ENCODE measurements at places on chromosomes 6 and 20.

DNA sequence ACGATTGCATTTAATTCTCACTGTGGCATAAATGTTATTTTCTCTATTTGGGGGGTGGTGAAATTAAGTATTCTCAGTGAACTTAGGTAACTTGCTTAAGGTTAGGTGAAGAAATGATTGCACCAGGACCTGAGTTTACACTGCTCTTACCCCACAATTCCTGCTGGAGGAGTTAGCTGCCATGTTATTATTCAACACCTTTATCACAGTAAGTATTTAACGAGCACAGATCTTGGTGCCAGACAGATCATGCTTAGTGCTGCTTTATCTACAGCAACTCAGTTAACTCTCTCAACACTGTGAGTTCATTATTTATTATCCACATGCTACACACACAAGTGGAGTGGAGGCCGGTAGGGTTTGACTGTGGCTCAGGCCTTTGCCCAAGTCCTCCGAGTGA is 249.7 kb downstream of the TMEM242 start:
- DNase-seq = no peak

DNA sequence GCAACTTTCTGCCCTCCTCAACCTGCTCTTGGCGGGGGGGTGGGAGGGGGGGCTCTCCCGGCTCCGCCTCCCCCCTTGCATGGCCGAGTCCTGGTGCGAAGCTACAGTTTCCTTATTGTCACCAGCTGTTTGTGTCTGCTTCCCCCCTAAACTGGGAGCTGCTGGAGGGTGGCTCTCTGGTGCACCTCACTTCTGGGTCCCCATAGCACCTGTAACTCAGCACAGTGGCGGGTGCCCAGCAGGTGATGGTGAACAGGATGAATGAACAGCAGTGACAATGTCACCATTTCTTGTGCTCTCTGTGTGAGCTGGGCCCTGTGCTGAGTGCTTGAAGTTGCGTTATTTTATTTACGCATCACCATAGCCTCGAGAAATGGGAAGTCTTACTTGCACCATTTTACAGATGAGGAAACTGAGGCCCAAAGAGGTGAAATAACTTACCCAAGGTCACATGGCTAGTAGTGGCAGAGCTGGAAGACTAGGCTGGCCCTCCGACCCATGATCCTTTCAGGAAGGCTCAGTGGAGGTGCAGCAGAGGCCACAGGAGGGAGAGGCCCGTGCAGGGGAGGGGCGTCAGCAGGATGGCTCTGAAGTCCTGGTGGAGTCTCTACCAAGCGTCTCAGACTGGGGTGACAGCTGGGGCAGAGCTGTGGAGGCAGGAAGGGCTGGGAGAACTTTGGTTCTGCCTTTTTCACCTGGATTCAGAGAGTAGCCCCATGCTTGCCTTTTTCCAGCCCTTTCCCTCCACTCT is 41.8 kb downstream of the SRC start:
- no peak for DNase-seq

DNA sequence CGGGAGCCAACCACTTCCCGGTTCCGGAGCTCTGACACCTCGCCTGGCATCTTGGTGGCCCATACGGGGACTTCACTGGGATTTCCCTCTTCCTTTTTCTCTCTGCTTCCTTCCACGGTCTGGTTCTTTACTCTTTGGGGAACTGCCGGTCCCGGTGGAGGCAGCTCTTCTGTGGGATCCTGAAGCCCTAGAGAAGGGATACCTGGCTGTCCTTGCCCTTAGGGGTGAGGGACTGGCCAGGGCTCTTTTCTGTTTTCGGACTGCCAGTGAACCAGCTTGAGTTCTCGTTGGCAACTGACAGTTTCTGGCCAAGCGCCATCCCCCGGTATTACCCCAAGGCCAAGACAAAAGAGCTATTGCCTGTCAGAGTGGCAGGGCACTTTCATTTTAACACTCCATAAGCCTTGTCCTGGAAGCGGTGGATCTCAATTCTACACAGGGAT is 880 bp upstream of the CPXM1 start:
- DNase-seq = no peak

GRCh38 chr6:116649129-116649528 is 19.4 kb downstream of the ZUP1 start:
- no peak for DNase-seq
